AG04449 (cell line): ENCODE measurements at places on chromosomes 5 and 9.

GRCh38 chr5:34034534-34035327 lies 8.3 kb downstream of the C1QTNF3 start:
- DNase-seq = no peak

GRCh38 chr9:129275626-129276247 lies 97.7 kb upstream of the IER5L start:
- no peak for DNase-seq

- DNase-seq = peak; percentile 85
These were observed 34.2 kb upstream of the HSD17B4 start for GRCh38 chr5:119417891-119418605.

DNA sequence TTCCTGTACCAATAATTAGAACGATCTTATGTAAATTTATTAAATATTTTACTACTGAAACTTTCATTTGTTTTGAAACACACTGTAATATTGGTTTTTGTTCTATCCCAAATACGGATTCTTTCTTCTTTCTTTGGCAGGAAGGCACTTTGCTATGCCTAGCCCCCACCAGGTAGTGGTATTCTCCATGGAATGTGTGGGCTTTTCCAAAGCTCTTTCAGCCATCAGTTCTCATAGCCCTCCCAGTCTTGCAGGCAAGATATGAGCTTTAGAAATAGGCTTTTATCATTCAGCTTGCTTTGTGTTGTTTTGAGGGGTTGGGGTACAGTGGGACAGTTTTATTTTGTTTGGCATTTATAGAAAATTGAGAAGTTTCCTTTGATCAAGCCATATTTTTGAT lies 107.5 kb downstream of the DMXL1 start:
- DNase-seq = no peak

DNA sequence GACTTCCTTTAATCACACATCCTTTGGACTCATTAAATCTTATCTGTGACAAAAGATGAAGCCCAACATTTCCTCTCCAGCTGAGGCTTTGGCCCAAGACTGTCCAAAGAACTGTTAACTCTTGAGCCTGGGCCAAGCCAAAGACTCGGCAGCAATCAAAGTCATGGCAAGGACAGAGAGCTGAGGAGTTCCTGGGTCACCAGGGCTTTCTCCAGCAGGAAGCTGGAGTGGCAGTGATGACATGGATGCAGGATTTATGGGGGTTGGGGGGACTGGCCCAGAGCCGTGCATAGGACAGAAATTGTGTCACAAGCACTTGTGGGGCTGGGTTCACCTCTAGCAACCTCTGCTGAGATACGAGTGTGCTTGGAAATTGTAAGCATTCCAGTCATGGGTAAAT lies 440.3 kb downstream of the PLK2 start:
- DNase-seq = no peak

DNA sequence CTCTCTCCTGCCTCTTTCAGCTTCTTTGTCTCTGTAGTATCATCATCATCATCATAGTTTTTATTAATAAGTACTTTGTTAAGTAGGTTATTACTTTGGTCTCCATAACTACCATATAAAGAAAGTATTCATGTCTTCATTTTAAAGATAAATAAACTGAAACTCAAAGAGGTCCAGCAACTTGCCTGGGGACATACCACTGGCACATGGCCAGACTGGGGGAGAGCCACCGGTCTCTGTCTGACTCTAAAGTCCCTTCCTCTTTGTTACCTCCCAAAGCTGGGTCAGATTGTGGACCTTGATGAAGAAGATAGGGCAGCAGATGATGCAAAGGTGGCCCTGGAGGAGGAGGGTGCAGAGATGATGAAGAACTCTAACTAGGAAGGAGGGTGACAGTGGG lies 8.5 kb downstream of the CDX1 start:
- no peak for DNase-seq

DNA sequence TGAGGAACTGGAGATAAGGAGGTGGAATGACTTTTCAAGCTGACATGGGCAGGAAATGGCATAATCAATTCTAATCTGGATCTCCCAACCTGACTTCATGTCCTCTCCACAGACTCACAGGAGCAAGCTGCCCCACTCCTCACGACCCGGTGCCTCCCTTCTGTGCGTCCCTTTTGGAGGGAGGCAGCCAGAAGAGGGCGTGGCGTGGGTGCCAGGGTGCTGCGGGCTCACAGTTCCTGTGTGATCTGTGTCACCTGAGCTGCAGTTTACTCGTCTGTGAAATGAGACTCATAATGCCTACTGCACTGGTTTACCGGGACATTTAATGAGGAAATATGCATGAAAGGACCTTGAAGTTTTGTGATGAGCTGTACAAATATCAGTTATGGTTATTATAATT lies 207.4 kb downstream of the DAB2IP start:
- no peak for DNase-seq

- no peak for DNase-seq
These were observed 6.5 kb downstream of the CKMT2 start for GRCh38 chr5:81239613-81240012.

DNA sequence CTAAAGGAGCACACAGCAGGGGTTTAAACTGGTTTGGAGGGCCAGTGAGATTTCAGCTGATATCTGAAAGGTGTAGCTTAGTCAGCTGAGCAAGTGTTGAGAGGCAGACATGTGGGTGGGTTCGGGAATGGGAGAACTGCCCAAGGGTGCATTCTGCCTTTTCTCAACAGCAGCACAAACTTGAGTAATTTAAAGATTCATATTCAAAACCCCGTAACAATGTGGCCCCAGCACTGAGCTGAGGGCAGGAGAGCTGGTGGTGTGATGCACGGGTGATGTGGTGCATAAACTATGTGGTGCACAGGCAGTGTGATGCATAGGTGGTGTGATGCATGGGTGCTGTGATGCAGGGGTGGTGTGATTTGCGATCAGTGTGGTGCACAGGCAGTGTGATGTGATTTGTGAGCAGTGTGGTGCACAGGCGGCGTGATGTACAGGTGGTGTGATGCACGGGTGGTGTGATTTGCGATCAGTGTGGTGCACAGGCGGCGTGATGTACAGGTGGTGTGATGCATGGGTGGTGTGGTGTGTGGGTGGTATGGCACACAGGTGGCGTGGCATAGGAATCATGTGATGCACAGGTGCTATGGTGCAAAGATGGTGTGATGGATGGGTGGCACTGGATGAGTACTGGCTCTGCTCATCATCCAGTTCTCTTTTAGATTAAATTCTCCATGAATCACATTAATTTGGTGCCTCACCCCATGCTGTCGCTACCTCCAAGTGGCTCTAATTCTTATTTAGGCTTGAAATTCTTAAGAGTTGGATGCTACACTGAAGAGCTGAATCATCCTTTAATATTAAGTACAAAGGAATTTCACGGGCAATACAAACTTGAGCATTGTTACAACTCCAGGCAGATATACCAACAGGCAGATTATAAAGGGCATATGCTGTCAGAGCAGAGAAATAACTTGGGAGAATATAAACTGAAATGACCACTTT lies 53.6 kb downstream of the DAP start:
- no peak for DNase-seq

DNA sequence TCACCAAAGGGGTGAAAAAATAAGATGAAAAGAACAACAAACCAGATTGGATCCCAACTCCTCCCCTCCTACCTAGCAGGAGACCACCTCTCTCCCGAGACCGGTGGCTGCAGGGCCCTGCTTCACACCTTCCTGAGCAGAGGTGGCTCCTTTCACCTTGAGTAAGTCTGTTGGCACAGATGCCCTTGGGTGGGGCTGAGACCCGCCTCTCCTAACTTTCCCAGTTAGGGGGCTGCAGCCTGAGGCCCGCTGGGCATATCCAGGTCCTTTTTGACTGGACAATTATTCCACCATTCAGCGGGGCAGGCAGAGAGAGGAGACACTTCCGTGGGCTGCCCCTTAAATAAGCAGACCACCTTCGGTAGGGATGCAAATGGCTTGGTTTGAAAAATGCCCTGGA lies 1.3 kb downstream of the SLC25A48 start:
- no peak for DNase-seq

- DNase-seq = no peak
These were observed 4.9 kb upstream of the AIF1L start for GRCh38 chr9:131091352-131091992.

DNA sequence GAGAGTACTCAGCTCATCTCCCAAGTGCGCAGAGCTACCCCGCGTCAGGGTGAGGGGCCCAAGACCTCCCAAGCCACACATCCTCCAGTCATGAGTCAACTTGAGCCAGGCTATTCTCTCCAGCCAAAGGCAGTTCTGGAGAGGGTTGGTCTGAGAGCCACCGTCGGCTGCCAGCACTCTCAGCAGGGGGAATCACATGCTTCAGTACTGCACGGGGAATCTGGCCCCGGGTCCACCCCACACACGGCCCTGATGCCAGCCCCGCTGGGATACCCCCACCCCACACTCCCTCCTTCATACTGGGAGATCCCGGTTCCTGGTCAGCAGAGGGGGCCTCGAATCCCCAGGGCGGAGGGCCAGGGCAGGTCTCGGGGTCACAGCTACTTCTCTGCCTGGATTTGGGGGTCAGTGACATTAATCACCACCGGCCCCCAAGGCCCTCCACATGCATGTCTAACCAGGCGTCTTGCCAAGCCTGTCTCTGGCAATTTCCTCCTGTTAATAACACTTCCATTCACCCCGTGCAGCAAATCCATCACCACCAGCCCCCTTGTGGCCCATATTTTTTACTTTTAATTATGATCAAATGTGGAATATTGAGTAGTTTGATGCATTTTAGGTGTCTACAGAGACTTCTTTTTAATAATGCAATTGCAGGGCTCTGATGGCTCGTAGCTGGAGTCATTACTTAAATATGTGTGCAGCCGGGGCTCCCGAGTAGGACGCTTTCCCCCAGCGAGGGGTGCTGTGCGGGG lies 102.9 kb upstream of the PPP1R26 start:
- no peak for DNase-seq

DNA sequence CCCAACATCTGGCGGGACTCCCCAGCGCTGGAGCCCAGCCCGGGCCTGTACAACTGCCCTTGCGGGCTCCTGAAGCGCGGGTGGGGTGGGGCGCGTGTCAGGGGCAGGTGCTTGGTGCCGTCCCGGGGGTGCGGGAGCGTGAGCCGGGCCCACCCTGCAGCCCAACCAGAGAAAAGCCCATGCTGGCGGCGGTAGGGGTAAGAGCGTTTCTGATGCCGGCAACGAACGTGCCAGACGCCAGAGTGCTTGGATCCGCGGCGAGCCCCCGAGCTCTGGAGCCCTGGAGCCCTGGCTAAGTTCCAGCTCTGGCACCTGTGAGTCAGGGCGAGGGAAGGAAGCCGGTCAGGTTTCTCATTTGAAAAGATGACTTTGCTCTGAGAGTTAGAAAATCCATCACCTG lies 58.0 kb downstream of the ZNF510 start:
- DNase-seq = no peak

DNA sequence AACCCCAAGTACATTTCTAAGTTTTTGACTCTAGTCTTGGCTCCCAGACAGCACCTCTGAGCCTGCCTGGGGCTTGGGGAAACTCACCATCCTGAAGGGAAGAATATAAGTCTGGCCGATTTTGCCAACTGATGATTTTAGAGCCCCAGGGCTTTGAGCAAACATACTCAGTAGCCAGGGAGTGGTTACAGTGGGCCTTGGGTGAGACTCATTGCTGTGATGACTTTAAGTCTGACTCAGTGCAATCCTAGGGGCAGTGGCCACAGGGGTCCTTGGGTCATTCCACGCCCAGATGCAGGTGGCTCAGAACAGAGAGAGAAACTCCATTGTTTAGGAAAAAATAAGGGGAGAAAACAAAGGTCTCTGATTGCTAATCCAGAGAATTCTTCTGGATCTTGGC lies 312.0 kb upstream of the EDIL3 start:
- no peak for DNase-seq

DNA sequence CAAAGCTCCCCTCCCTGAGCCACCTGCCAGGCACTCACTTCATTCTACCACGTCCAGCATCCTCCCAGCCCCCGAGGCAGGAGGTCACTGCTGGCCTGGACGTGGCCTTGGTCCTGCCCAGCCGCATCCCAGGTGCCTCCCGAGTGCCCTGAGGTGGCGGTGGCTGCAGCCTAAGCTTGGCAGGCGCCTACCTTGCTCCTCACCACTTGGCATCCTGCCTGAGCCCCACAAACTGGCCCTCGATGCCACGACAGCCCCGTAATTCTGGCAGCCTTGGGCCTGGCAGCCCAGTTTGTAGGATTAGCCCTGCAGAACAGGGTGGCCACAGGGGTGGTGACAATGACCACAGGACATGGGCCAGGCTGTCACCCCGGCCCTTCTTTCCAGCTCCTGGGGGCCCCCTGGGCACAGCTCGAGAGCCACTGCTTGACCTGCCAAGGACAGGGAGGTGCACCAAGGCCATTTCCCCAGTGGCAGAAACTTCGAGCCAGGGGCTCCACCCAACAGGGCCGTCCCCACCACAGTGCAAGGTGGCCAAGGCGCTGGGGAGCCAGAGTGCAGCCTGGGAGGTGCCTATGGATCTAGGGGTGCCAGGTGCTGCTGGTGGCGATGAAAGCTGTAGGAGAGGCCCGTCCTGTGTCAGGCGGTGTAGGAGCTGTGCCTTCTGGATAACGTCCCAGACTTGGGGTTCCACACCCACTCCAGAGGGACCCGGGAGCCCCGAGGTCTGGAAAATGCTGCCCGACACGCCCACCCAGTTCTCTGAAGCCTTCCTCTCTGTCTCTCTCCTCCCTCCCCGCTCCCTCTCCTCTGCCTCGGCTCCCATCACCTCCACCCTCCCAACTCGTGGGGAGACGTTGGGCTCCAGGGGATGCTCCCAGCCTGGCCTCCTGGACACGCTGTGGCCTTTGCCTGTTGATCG lies 18.4 kb downstream of the NKD2 start:
- DNase-seq = no peak

DNA sequence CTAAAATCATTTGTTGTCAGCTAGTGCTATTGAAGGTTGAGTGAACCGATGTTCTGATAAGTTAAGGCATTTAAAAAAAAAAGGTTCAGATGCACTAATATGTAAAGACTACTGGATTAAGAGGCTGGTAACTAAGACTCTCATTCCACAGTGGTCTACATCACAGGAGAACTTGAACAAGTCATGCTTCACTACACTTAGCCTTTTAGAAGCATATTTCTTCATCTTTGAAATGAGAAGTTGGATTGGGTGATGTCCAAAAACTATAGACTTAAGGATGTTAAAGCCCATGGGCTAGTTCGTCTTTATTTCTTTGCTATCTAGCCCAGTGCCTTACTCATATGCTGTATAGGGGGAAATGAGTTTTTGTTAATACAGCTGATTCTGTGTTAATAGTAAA lies 107.2 kb downstream of the NDUFS4 start:
- DNase-seq = no peak

GRCh38 chr9:112065806-112066606 lies 109.1 kb downstream of the SUSD1 start:
- DNase-seq = peak; percentile 90

DNA sequence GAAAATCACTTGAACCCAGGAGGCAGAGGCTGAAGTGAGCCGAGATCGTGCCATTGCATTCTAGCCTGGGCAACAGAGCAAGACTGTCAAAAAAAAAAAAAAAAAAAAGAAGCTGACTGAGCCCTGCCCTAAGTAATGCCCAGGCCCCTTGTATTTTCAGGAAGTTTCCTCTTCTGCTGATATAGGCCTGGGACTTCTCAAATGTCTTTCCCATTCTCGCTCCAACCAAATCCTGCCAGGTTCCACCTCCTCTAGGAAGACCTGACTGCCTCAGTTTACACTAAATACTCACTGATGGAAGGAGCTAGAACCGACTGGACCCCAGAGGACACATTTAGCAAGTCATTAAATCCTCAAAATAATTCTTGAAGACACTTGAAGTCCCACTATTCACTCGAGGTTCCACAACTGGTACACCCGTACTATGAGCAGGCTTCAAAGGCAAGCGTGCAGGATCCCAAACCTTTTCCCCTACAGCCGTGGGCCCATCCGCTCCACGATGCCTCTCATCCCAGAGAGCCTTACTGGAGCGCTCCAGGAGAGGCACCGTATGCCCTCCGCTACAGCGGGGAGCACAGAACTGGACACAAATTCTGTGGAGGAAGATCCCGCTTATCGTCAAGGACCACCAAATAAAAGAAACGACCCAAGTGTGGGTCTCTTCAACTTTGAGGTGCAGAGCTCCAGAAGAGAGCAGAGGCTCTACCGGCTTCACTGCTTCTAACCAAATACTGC lies 676 bp downstream of the NOL6 start:
- DNase-seq = no peak
